ENCODE measurements at places on chromosomes 7 and 10. TPM values are rescaled to one million over a fixed set of nuclear protein-coding genes. Genes with fewer than 3 reads are reported as not detected.

The CREM gene
- total RNA-seq = 67.6 TPM

The LFNG gene
- 26.0 TPM for total RNA-seq

The THSD7A gene
- 10.6 TPM for total RNA-seq

The GLI3 gene
- total RNA-seq = 24.1 TPM

The CASTOR2 gene
- total RNA-seq = 43.0 TPM

The PLPP4 gene
- not detected for total RNA-seq

The PRTFDC1 gene
- total RNA-seq = 15.4 TPM

The CDC14C gene
- total RNA-seq = not detected

The AKR1C3 gene
- total RNA-seq = 4.0 TPM

The NCF1 gene
- total RNA-seq = 0.82 TPM

The IKZF5 gene
- total RNA-seq = 10.6 TPM

The RPEL1 gene
- total RNA-seq = not detected

The FAM25A gene
- 25.8 TPM for total RNA-seq

The CRCP gene
- total RNA-seq = 26.3 TPM

The SUN3 gene
- not detected for total RNA-seq

The FAM237B gene
- total RNA-seq = not detected
